Suprapubic skin (tissue), 4 donors: ENCODE measurements at places on chromosomes 12 and 14. TPM values are rescaled to one million over a fixed set of nuclear protein-coding genes. Genes with fewer than 3 reads are reported as not detected.

DNA sequence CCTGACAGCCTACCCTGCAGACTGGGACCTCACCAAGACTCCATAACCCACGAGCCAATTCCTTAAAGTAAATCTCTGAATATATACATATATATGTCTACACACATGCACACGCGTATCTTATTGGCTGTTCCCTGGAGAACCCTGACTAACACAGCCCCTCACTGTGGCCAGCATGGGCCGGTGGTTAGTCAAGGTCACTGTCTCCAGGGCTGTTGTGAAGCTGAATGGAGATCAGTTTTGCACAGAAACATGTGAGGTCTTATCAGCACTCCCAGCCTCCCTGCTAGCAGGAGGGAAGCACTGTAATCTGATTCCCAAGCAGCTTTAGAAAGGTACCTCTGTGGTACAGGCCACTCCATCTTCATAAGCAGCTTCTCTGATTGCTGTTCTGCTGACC is 46.6 kb upstream of the PLEKHG6 start:
- H3K27ac ChIP-seq, result peak overlapping the region; percentile 18
- H3K36me3 ChIP-seq, result no peaks in the 10 kb centered on the region

GRCh38 chr12:105474672-105475071 is 144.2 kb downstream of the C12orf75 start:
- no peak for DNase-seq
- no peak overlapping the region for H3K27ac ChIP-seq
- no peaks in the 10 kb centered on the region for H3K4me1 ChIP-seq
- H3K27me3 ChIP-seq, result no peaks in the 10 kb centered on the region

Gene CCDC60
- total RNA-seq, result not detected

DNA sequence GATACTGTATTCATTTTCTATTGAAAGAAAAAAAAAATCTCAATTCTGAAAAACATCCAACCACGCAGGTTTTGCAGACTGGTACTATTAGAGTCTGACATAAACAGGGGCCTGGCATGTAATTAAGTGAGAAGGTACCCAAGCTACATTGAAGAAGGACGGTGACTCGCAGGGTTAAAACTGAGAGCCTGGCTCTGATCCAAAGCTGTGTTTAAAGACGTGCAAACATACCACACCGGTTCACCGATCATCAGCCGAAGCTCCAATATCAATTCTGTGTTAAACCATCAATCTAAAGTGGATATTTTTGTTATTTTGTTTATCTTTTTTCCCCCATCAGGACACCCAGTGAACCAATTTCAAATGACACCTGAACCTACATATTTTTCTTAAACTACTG is 108.1 kb upstream of the DIO3 start:
- peak; percentile 13 for DNase-seq
- H3K4me3 ChIP-seq, result no peak overlapping the region
- no peaks in the 10 kb centered on the region for H3K36me3 ChIP-seq
- H3K27me3 ChIP-seq, result peaks cover 47% of the 10 kb centered on the region
- H3K4me1 ChIP-seq, result peaks cover 3% of the 10 kb centered on the region
- no peak overlapping the region for H3K27ac ChIP-seq
